RPMI8226 (cell line): ENCODE measurements at places on chromosomes 1 and 21.

DNA sequence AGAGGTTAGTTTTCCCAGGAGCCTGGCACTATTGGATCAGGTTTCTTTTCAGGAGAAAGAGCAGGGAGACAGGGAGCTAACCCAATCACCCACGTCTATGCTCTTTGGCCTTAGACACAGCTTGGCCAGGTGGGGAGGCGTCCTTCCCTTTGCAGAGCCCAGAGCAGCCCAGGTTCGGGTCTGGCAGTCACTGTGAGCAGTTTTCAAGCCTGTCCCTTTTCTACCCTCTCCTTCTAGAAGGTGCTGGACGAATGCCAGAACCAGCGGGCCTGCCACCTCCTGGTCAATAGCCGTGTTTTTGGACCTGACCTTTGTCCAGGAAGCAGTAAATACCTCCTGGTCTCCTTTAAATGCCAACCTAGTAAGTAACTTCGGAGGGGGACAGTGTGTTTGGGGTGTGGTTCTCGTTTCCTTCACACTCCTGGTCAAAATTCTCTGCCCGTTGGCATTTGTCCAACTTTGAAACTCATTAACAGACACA, 44.9 kb downstream of the EVA1C start:
- DNase-seq: peak; percentile 53

GRCh38 chr21:24045775-24046215, 1561.5 kb downstream of the MRPL39 start:
- peak; percentile 17 for DNase-seq

DNA sequence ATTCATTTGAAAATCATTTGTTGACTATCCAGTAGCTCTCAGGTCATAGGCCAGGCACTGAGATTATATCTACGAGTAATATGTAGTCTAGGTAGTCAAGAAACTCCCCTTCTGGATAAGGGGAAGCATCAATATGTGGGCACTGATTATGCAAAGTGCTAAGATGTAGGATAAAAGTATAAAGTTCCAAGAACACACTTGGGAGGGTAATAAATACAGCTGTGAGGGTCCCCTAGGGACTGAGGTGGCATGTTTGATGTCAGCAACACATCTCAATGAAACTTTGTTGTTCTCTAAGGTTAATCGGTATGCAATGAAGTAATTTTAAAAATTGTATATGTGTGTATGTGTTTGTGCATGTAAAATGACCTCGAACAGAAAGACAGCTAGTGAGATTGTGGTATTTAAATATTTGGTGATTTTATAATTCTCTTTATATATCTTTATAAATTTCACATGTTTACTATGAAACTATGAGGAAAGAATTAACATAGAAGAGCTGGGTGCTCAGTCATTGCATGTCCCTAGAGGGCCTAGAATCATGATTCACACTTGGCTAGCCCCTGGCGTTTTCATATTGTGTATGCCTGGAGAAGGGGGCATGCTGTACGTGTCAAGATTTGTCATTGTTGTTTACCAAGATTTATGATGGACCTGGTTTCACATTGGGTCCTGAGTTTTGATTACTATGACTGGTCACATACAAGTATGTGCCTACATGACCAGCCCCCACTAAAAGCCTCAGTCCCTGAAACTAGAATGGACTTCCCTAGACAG, 140.1 kb upstream of the DUSP10 start:
- no peak for DNase-seq

- no peak for DNase-seq
Measured at GRCh38 chr1:4269330-4269729, 369.3 kb upstream of the C1orf174 start.

GRCh38 chr1:70554341-70554740, 143.3 kb downstream of the CTH start:
- DNase-seq: no peak

DNA sequence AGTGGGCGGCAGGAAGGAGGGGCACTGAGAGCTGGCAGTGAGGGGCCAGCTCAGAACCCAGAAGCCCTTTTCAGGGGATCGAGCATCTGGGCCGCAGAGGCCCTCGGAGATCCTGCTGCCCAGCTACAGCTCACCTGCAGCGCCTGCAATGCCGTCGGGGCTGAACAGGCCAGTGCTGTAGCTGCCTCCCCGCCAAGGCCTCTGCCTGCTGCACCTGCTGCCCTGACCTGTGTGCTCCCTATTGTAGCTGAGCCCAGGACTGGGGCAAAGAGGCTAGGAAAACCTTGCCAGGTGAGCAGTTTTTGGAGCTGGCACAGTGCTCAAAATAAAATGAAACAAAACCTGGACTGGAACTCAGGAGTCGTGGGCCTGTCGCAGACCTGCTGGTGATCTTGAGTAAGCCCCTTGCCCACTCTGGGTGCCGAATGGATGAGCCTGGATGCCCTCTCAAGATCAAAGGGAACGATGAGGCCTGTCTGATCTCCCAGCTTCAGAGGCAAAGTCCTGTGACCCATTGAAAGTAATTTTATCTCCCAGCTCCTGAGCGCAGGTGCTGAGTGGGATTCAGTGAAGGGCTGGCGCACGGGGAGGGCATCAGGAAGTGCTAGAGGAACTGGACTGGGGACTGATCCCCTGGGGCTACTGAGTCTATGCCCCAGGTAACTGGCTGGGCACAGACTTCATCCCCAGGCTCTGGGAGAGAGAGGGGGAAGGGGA, 154.6 kb downstream of the FOXD2 start:
- DNase-seq: no peak

- no peak for DNase-seq
Measured at GRCh38 chr1:163544441-163544840, 222.7 kb downstream of the NUF2 start.

DNA sequence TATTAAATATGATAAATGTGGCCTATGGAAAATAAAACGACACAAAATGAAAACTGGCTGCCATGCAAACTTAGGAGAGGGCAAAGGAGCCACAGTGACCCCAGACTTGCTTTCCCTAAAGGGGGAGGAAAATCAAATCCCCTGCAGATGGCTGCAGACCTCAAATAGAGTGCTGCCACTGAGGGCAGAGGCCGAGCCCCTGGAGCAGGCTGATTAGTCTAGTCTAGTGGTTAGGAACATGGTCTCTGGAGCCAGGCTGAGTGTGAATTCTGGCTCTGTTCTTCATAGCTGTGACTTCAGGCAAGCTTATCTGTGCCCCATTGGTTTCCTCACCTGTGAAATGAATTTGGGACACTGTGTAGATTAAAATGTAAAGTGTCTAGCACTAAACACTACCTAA, 60.8 kb downstream of the ITPKB start:
- DNase-seq: no peak

- no peak for DNase-seq
Measured at GRCh38 chr21:36509973-36510664, 30.2 kb upstream of the CLDN14 start.

GRCh38 chr21:45001134-45002095, 61.6 kb downstream of the SLX9 start:
- DNase-seq: no peak

GRCh38 chr1:28421744-28422143, 52.2 kb downstream of the PHACTR4 start:
- no peak for DNase-seq

DNA sequence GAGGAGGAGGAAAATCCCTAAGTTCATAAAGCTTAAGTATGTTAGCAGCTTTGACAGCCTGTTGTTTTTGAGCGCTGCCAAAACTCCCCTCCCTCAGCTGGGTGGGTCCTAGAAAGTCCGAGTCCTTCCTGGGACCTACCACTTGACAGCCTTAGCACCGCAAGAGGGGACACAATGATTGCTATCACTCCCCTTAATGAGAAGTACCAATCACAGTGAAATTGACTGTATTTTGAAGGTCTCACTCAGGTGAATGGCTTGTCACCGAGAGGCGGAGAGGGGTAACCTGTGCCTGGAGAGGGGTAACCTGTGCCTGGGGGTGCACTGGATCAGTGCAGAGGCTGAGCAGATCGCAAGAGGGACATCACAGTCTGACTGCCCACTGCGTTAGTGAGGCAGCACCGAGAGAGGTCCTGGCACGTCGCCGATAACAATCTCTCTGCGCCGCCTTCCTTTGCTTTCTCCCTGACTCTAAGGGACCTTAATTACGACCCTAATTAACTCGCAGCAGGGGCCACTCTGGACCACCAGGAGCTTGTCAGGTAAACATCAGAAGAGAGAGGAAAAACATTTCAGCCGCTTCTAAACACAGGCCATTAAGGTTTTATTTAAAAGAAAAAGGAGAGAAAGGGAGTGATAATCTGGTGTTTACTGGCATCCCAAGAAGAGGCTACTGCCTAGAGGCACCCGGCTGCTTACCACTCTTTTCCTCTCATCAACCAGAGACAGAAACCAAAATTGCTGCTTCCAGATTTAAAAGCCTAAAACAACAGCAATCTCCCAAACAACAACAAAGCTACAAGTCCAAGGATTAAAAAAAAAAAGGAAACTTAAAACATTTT, 25.7 kb upstream of the KCNK1 start:
- DNase-seq: no peak
